Stomach (tissue), 19 donors: ENCODE measurements at places on chromosomes 7 and 10. TPM values are rescaled to one million over a fixed set of nuclear protein-coding genes. Genes with fewer than 3 reads are reported as not detected.

The DDX56 gene
- total RNA-seq, result 47.4 TPM

The MARCHF5 gene
- 8.7 TPM for total RNA-seq

The TMEM225B gene
- total RNA-seq, result 0.73 TPM

The FEZF1 gene
- not detected for total RNA-seq

The SLC12A9 gene
- 9.9 TPM for total RNA-seq

The ANKRD30A gene
- not detected for total RNA-seq

The GBX1 gene
- total RNA-seq, result not detected

The TAS2R5 gene
- total RNA-seq, result 45.5 TPM

The TFR2 gene
- 3.5 TPM for total RNA-seq

The COL13A1 gene
- 8.8 TPM for total RNA-seq

The LLCFC1 gene
- total RNA-seq, result not detected

The KNDC1 gene
- total RNA-seq, result 0.58 TPM

The NME8 gene
- total RNA-seq, result 14.8 TPM

The GPNMB gene
- 26.1 TPM for total RNA-seq

The LIPN gene
- not detected for total RNA-seq

The H2BK1 gene
- not detected for total RNA-seq

The CPN1 gene
- not detected for total RNA-seq

The SPOCK2 gene
- total RNA-seq, result 5.7 TPM

The GPR37 gene
- total RNA-seq, result 9.2 TPM

The PRSS1 gene
- not detected for total RNA-seq

The GPR158 gene
- total RNA-seq, result not detected

The SEMA3D gene
- total RNA-seq, result 20.9 TPM

The RBP4 gene
- total RNA-seq, result not detected

The LIMK1 gene
- 21.0 TPM for total RNA-seq

The SPAM1 gene
- total RNA-seq, result not detected

The EMX2 gene
- not detected for total RNA-seq

The CRTAC1 gene
- 0.37 TPM for total RNA-seq
